ENCODE measurements at places on chromosomes 1 and 21.

DNA sequence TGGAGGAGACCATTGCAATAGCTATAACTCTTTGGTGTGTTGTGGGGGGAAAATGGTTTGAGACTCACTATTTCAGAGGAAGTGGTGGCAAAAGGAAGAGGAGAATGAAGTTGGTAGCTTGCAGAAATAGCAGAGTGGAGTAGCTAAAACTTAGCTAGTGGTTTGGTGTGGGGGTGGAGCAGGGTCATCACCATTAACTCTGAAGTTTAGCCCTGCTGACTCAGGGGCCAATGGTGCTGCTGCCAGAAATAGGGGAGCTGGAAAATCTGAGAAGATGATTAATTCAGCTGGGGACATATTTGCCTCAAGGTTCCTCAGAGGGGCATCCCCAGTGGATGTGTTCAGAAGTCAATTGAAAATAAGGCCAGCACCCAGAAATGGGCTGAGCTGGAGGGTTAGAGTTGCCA is 65.4 kb downstream of the RUNX1 start:
- no peak for DNase-seq

GRCh38 chr1:10733474-10734366 is 62.7 kb downstream of the CASZ1 start:
- no peak for DNase-seq

- DNase-seq: no peak
Observed at GRCh38 chr1:36322041-36322785, 1.2 kb downstream of the EVA1B start.

- no peak for DNase-seq
Observed at GRCh38 chr1:212618466-212619210, 10.1 kb downstream of the ATF3 start.

DNA sequence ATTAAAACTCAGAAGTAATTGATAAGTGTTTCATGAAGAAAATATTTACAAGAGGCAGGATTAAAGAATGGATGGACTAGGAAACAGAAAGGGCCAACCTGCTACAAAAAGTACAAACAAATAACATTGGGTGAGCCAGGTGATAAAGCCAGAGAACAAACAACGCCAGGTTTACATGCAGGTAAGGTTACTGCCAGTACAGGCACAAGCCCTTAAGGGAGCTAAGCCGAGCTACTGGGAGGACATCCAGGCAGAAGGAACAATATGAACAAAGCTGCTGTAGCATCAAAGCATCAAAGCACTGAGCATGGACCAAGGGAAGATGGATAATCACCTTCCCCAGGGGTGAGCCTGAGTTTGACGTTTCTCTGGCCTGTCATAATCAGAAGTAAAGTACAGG is 380.7 kb downstream of the SEC16B start:
- no peak for DNase-seq

GRCh38 chr1:99369154-99369553 is 104.9 kb downstream of the PLPPR4 start:
- no peak for DNase-seq

DNA sequence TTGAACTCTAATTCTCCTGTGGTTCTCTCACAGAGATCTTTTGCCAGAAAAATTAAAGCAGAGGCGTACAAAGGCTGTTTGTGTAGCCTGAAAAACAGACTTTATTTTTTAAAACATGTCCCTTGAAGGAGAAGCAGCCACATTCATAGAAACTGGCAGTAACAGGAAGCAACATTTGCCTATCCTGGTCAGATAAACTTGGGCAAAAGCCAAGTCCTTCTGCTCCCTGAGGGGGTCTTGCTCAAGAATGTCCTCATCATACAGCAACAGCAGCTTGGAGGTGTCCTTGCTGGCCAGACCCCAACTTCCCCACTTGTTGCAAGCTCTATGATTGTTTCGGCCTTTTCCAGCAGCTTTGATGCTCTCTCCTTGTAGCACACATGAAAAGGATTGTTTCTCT is 36.3 kb downstream of the MSTO1 start:
- peak; percentile 20 for DNase-seq

DNA sequence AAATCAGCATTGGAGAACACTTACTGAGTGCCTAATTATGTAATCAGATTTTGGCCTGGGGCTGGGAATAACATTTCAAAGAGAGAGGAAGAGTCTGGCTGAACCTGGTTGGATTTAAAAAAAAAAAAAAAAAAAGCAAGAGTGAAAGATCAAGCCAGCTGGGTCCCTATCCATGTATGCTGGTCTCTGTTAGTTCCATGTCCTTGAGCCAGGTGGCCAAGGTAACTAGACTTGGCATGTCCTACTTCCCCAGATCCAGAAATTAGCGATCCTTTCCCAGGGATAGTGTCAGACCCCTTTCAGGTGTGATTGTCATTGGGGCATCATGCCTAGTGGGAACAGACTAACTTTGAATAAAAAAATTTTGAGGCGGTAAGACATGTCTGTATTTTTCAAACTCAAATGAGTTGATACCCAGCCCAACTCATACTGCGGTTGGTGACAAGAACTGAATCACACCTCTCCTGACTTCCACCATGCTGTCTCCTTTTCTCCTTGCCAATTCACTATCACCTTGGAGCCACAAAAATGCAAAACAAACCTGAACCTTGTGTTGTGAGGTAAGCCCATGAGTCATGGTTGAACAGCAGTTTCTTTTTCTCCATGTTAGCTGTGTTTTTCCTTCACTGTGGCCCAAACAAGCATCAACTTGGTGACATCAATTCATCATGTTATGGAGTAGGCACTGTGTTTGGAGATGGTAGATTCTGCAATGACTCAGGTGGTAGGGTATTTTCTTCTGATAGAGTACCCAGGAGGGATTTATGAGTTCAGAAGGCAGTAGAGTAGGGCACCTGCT is 24.5 kb upstream of the PPP2R5A start:
- no peak for DNase-seq

DNA sequence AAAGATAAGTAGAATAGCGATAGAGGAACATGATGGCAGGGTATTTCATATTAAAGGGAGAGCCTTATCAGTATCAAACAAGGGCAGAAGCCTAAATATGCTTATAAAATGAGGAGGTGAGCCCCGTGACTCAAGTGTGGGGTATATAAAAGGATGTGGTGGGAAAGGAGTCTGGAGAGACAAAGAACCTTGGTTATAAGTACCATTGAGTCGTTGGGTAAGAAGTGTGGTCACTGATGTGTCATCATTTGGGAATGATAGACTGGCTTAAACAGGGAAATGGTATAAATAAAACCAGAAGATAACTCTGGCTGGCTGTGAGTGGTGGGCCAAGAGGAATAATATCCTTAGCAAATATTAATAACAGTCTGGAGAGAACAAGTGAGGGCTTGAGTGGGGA is 10.9 kb upstream of the CD5L start:
- no peak for DNase-seq

- no peak for DNase-seq
Observed at GRCh38 chr1:37156646-37157045, 122.3 kb upstream of the GRIK3 start.

- DNase-seq: no peak
Observed at GRCh38 chr1:10917513-10918454, 94.7 kb upstream of the TARDBP start.

GRCh38 chr21:36769051-36769839 is 70.3 kb downstream of the SIM2 start:
- DNase-seq: no peak

DNA sequence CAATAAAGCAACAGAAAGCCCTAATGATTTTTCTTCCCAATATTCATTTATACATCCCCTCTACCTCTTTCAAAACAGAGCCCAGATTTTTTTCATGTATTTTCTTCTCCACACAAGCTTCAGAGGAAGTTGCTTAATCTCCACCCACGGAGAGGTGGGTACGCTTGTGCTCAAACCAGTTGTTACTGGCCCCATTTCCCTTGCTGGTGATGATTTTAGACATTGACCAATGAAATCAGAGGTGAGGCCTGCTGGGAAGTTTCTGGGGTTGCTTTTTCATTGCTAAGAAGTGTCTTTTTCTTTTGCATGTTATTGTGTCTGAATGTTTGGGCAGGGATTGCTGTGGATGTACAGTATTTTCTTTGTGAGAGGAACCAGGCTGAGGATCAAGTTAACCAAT is 448.1 kb upstream of the B3GALT2 start:
- DNase-seq: no peak

DNA sequence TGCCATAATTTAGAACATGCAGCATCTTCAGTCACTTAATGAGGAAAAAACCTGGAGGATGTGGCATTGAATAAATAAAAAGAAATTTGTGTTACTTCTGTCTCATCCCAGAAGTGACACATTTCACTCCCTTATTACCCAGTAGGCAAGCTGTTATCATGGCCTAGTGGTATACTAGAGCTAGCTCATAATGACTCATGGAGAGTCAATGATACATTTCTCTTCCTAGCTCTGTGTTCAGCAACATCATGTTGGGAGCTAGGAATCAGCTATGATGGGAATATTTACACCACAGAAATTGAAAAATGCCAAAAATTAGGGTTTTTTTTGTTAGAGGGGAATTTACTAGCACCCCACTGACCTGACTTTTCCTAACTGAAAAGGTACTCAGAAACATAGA is 182.7 kb downstream of the HMCN1 start:
- no peak for DNase-seq

DNA sequence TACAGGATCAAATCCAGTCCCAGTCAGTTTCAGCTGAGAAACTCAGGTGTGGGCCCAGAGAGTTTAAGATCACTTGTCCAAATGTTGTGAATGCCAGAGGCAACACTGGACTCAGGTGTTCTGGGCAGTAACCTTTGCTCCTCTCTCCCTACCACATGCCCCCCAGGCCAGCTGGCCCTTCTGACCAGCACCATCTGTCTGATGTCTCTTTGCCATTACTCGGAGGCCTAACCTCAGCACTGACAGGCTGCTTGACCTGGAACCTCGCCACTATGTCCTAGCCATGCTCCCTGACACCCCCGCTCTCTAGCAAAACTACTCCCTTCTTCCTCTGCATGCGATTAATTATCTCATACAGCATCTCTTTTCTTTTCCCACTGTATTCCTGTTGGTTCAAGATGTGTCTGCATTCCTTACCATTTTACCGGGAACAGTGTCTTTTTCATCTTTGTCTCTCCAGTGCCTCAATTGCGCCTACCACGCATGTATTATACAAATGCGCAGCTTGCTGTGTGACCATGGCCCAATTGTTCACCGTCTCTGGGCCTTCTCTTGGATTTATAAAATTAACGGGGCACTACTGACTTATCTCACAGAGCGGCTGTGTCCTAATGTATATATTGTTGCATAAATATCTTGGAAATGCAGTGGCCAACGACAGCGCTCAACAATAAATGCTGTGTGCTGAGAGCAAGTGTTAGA is 159.5 kb upstream of the IRF2BP2 start:
- DNase-seq: no peak

GRCh38 chr1:97137862-97138514 is 416.4 kb downstream of the PTBP2 start:
- DNase-seq: no peak

DNA sequence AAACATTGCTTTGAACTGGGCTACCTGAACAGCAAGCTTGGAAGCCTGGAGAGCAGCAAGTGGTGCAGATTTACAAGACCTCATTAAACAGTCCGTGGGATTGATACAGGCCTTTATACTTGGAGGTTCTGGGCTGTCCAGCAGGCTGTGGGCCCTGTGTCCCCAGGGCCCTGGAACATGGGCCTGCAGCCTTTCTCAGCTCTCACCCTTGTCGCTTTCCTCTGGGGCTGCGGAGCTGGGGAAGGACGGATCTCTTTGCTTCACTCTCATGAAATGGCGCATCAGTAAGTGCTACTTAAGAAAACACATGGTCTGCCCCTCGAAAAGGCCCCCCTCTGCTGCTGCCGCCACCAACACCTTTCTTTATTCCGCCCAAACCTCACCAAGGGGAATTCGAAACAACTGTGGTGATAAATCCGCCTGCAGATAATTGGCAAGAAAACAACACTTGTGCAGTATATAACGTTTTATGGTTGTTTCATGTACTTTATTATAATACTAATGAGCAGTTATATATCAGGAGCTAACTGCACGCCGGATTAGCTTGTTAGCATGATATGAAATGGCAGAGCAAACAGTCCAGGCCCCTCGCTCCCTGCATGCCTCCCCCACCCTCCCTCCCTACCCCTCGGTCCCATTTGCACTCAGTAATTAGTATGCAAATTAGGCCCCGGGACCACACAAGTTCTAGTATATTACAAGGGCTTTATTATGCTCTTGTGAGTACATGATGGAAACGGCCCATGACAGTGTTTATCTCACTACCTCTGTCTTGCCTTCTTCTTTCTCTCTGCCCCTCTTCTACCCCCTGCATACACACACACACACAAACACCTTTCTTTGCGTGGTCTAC is 131.5 kb downstream of the RNF220 start:
- DNase-seq: no peak

DNA sequence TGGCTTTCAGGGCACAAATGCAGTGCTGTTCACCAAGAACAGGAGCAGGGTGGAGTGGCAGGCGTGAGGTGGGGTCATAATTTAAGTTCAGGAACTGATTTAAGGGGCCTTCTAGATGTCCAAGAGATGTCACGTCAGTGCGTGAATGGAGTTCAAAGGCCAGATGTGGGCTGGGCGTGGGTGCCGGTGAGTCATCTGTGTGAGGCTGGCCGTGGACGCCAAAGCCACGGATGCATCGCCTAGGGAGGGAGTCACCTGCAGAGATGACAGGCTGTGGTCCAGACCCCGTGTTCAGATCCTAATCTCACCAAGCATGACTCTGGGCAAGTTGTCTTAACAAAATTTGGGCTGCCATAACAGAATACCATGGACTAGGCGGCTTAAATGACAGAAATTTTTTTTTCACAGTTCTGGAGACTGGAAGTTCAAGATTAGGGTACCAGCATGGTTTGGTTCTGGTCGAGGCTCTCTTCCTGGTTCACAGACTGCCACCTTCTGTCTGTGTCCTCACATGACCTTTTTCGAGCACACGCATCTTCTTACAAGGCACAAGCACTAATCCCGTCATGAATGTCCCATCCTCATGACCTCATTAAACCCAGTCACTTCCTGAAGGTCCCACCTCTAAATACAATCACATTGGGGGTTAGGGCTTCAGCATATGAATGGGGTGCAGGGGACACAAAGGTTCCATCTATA is 109.6 kb downstream of the PRDM2 start:
- no peak for DNase-seq

- DNase-seq: no peak
Observed at GRCh38 chr1:113375878-113376277, 14.4 kb upstream of the MAGI3 start.

GRCh38 chr21:46187261-46187660 is 3.0 kb upstream of the SPATC1L start:
- no peak for DNase-seq

GRCh38 chr1:150233359-150234308 is 2.3 kb downstream of the ANP32E start:
- DNase-seq: no peak

- DNase-seq: no peak
Observed at GRCh38 chr1:205074513-205074912, 9.7 kb downstream of the TMEM81 start.
